Heart right ventricle (tissue), 16 donors: ENCODE measurements at places on chromosomes 3 and 15. TPM values are rescaled to one million over a fixed set of nuclear protein-coding genes. Genes with fewer than 3 reads are reported as not detected.

DNA sequence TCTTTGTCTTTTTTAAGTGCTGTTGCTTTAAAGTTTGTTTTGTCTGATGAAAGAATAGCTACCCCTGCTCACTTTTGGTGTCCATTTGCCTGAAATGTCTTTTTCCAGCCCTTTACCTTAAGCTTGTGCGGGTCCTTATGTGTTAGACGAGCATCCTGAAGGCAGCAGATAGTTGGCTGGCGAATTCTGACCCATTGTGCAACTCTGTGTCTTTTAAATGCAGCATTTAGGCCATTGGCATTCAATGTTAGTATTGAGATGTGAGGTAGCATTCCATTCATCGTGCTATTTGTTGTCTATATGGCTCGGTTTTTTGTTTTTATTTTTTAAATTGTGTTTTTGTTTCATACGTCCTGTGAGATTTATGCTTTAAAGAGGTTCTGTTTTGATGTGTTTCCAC lies 55.0 kb downstream of the ZDHHC19 start:
- DNase-seq, result no peak

GRCh38 chr3:64667138-64667537 lies 20.7 kb downstream of the ADAMTS9 start:
- DNase-seq, result no peak

GRCh38 chr15:36294359-36294758 lies 285.1 kb upstream of the CDIN1 start:
- DNase-seq, result no peak

GRCh38 chr3:182327196-182327681 lies 466.1 kb upstream of the ATP11B start:
- no peak for DNase-seq

DNA sequence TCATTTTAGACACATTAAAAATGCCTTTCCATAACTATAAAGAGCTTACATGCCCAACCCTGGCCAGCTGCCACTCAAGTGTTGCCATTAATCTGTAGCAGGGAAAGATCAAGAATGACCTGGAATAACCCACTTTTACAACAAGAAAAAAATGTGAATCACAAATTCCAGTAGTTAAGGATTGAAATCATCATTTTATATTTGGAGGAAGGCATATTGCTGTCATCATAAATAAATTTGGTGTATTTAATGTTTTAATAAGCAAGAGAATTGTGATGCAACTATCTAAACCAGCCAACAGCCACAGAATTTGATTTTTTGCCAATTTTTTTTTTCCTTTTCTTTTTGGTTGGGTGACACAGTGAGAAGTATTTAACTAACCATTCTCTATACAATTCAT lies 240.0 kb upstream of the SEMA6D start:
- no peak for DNase-seq

DNA sequence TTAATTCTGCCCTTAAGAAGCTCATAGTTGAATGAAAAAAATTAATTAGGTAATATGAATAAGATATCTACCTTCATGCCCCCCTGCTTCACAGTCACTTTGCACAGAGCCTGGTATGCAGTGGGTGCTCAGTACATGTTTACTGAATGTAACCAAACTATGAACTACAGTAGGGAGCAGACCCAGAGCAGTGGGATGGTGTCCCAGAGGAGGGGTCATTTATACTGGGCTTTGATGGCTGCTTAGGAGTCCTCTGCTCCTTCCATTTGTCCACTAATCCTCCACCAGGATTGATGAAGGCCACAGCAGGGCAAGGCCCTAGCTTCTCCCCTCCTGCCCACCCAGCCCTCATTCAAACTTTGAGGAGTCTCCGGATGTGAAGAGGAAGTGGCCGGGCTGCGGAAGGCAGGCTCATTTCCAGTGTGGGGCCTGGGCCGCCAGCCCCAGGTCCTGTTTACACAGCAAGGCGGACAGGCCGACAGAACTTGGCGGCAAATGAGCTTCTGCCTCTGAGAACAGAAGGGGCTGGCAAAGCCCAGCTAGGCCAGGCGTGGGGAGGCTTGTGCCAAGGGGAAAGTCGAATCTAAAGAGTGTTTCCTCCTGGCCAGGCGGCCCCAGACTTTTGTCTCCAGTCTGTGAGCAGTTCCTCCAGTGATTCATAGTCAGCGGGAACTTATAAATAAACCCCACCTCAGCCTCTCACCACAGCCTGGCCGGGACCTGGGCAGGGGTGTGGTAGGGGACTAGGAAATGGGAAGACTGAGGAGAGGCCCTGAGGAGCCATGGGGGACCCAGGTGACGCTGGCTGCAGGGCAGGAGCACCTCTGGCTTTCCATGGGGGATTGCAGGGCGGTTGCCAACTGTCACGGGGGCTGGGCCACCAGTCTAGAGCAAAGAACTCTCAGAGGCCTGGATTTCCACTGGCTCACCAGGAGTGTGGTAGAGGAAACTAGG lies 51.6 kb upstream of the LCTL start:
- peak; percentile 71 for DNase-seq

DNA sequence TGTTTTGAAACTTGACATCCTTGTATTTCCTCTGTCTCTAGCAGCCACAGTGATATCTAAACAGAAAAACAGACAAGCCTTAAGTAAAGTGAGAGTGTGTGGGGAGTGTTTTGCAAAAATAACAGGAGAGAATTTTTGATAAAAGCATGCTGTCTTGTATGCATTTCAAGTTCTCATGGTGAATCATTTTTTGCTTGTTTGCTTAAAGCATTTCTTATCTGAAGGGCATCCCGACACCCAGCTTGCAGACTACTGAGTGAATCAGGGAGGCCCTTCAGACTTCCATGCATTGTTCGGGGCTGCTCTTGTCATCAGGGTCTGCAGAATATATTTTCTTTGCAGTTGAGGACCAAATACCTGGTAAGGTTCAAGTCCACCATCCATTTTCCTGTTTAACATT lies 8.5 kb downstream of the CGNL1 start:
- no peak for DNase-seq

- no peak for DNase-seq
These were observed 21.0 kb upstream of the TICRR start for GRCh38 chr15:89554247-89554646.

DNA sequence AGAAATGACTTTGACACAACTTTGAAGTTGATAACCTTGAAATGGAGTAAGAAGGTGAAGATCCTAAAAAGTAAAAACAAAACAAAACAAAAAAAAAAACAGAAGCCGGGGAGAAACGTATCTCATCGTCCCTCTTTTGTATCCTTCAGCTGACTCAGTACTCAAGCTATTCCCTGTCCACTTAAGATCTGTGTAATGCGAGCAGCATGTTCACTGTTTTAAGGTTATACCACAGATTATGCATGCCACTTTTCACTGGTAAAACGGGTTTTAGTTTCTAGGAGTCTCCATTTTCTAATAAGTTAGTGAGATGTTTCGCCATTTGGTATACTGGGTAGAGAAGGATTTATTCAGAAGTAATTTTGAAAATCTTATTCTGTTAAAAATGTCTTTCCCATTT lies 324.3 kb downstream of the FEZF2 start:
- no peak for DNase-seq

- no peak for DNase-seq
These were observed 57.6 kb upstream of the NR2E3 start for GRCh38 chr15:71752604-71753289.

DNA sequence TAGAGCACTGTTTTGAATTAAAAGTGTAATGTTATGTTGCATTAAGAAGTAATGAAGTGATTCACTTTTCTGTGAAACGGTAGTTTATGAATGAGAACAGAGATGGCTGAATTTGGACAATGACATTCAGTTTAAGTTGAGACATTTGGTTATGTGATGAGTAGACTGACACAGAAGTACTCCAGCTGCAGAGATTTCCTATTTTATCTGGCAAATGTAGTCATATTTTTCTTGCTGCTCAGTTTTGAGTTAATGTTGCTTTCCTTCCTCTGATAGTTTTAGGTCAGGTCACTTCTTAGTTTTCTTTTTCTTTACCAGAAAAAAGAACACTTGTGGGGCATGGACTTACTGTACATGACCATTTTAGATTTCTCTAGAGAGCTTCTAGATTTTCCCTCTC lies 51.2 kb downstream of the ASB7 start:
- DNase-seq, result no peak

DNA sequence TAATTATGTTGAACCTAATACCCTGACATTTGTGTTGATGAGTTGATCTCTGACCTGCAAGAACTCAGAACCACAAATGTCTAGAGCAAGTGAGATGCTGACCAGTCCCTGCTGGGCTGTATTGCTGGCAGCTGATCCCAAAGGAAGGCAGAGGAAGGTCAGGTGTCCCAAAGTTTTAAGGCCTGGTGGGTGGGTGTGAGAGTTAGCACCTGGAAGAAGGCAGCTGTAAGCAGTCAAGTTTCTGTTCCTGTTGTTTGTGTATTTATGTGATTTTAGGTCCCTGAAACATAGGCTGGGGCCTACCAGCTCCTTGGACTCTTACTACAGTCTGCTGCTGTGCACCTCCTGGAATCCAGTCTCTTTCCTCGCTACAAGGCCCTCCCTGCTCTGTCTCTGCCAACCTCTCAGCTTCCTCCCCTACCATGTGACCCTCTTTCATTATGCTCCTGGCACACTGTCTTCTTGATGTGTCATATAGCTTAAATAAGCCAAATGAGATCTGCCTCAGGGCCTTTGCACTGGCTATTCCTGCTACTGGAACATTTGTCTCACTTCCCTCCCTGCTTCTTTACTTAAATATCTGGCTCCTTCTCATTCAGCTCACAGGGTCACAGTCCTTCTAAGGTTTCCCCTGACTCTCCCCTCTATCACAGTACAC lies 31.0 kb upstream of the ATOSA start:
- no peak for DNase-seq

The ANKRD63 gene
- not detected for polyA plus RNA-seq

The COL6A6 gene
- 1.1 TPM for polyA plus RNA-seq

The FOXL2NB gene
- 0.01 TPM for polyA plus RNA-seq

The FEZF2 gene
- not detected for polyA plus RNA-seq

The ZNF860 gene
- polyA plus RNA-seq, result 0.06 TPM

The PLA2G4D gene
- polyA plus RNA-seq, result not detected
